ENCODE measurements at places on chromosomes 12 and 14. TPM values are rescaled to one million over a fixed set of nuclear protein-coding genes. Genes with fewer than 3 reads are reported as not detected.

DNA sequence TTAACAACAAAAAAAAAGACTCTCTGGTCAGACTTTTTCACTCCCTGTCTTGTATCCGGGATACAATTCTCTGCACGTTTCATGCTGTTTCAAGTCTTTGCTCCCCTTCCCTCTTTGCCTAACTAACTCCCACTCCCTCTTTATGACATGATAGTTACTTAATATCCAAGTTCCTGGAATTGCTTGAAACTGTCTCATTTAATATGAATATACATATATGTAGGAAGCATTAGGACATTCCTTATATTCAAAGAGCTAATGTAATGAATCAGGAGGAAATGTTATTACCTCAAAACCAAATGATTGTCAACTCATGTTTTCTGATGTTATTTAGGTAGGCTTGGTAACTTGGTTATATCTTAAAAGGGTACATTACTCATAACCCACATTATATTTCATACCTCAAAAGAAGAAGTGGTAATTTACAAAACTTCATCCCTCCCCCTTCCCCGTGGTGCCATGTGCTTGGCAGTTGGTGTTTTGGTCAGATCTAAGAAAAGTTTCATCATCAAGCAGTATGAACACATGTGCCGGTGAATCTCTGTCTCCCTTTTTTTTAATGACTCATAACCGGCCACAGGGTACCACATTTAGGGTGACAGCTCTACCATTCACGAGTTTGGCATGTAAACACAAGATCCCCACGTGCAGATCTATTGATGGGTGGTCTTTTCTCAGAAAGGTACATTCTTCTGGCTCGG, 56.5 kb downstream of the HCAR2 start:
- DNase-seq, result no peak

- DNase-seq, result no peak
Observed at GRCh38 chr12:106892075-106892474, 63.6 kb upstream of the TMEM263 start.

GRCh38 chr14:61351477-61351876, 30.1 kb downstream of the PRKCH start:
- no peak for DNase-seq

Gene ZC2HC1C
- 14.0 TPM for total RNA-seq

Gene SYCP3
- not detected for total RNA-seq

GRCh38 chr12:43060742-43061141, 471.2 kb upstream of the PRICKLE1 start:
- DNase-seq, result no peak

Gene SARNP
- 51.6 TPM for total RNA-seq

- DNase-seq, result peak; percentile 42
Observed at GRCh38 chr12:96194971-96195844, 1.0 kb downstream of the ELK3 start.

- no peak for DNase-seq
Observed at GRCh38 chr12:90628213-90628612, 326.8 kb downstream of the CCER1 start.

DNA sequence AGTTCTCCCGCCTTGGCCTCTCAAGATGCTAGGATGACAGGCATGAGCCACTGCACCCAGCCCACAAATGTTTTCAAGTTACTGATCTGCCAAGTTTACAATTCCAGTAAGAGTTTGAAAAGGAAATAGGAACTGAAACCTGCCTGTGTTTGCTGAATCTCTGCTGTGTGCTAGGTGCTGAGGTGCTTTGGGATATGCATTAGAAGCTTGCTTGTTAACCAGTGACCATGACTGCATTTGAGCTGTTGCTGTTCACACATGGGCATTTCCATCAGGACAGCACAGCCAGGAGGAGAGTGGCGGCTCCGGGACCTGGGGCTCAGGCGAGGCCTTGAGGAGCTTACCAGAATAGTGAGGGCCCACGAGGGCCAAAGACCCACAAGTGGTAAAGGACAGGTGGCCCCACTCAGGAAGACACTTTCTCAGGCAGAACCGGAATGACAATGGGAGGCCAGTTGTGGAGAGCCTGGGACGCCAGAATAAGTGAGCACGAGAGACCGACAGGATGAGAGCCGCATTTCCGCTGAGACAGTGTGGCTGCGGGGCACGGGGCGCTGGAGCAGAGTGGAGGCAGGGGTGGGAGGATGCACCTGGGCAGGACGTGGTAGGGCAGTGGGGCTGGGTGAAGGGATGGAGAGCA, 54.5 kb upstream of the MMP17 start:
- DNase-seq, result no peak

Gene HSPB8
- total RNA-seq, result 504 TPM

GRCh38 chr12:89427508-89428156, 75.3 kb upstream of the DUSP6 start:
- no peak for DNase-seq

DNA sequence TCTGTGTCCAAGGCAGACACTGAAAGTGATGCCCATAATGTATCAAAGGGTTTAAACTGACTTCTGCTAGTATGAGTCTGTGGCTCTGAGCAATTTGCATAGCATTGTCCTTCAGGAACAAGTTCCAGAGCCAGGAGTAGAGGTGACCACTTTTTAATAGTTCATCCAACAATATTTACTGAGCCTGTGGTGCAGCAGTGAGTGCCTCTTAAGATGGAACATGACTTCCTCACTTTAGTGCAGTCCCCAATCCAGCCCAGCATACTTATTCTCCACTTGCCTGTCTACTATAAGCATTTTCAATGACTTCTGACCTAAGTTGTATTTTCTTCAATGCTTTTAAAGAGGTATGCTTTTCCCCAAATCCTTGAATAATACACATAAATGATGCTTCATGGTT, 611.3 kb downstream of the MED13L start:
- DNase-seq, result no peak

All from left ventricle myocardium superior (tissue), 1 donor.